ENCODE measurements at places on chromosomes 5 and 9.

GRCh38 chr9:36864491-36865410 lies 169.3 kb downstream of the PAX5 start:
- no peak for DNase-seq

- DNase-seq, result no peak
Measured at GRCh38 chr9:87672586-87672985, 53.3 kb upstream of the CTSL start.

GRCh38 chr5:128163991-128164390 lies 80.4 kb downstream of the SLC12A2 start:
- DNase-seq, result no peak

- DNase-seq, result no peak
Measured at GRCh38 chr9:9631284-9631683, 981.5 kb downstream of the PTPRD start.

- no peak for DNase-seq
Measured at GRCh38 chr5:91599863-91600262, 216.7 kb upstream of the ARRDC3 start.

- no peak for DNase-seq
Measured at GRCh38 chr5:34930462-34930844, 1.1 kb downstream of the DNAJC21 start.

GRCh38 chr5:135477613-135478066 lies 25.5 kb upstream of the TIFAB start:
- DNase-seq, result no peak

GRCh38 chr9:98442114-98442513 lies 186.7 kb upstream of the TBC1D2 start:
- no peak for DNase-seq

DNA sequence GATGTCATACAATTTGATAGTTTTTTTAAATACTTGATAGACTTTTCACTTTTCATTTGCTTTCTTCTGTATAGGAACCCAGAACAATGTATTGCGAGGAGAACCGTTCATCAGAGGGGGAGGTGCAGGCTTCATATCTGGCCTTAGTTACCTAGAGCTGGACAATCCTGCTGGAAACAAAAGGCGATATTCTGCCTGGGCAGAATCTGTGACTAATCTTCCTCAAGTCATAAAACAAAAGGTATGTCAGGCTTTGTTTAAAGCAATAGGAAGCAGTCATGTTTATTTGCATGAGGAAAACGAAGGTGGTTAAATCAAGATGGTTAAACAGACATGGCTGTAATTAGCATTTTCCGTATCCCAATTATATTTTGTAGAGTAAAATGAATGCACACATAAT lies 46.0 kb downstream of the C7 start:
- DNase-seq, result no peak

DNA sequence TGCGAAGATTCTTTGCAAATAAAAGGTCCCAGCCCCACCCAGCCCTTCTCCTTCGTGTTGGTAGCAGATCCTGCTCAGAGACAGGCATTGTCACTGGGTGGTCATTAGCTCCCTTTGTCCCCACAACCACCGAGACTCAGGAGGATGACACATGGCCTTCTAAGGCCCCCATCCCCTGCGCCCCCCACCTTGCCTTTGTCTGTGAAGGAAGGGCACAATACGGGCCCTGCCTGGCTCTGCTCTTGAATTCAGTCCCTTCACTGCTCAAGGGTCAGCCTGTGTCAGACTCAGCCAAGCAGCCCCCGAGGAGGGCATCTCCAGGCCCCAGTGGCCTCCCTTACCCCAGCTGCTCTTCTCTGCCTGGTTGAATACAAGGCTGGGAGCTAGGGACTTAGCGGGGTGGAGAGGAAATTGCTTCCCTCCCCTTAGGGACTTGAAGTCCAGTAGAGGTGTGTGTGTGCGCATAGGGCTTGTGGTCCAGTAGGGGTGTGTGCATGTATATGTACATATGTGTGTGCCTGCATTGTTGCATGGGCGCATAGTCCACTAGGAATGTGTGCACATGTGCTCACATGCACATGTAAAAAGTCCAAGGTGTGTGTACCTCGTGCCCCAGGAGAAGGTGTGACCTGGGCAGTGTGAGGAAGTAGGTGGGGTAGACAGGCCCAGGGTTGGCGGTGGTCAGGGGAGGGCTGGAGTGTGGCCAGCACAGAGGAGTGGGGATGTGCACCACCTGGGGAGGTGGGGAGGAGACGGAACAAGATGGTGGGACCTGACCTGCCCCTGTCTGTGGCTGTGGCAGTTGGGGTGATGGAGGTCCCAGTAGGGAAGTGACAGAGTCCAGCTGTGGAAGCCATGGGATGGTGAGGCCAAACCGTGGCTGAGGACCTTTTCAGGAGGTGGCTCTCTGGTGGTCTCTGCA lies 59.1 kb downstream of the PHF2 start:
- DNase-seq, result no peak

DNA sequence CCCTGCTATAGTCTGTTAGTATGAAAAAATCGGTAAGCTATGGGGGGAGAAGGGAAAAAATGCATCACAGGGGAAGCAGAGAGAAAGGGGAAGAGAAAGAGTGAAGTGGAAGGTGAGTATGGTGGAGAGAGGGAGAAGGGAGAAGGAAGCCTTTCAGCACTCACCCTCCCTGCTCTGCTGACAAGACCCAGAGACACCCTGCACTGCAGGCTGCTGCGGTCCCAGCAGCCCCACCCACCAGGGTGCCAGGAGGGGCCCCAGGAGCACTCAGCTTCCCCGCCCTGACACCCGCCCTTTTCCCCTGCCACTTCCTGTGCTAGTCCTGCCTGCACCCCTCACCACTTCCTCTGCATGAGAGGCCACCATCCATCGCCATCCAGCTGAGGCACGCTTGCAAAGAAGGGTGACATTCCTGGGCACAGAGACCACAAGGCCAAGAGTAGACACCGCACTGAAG lies 12.7 kb downstream of the STK10 start:
- peak; percentile 97 for DNase-seq

- DNase-seq, result no peak
Measured at GRCh38 chr9:3348169-3348568, 177.6 kb downstream of the RFX3 start.

DNA sequence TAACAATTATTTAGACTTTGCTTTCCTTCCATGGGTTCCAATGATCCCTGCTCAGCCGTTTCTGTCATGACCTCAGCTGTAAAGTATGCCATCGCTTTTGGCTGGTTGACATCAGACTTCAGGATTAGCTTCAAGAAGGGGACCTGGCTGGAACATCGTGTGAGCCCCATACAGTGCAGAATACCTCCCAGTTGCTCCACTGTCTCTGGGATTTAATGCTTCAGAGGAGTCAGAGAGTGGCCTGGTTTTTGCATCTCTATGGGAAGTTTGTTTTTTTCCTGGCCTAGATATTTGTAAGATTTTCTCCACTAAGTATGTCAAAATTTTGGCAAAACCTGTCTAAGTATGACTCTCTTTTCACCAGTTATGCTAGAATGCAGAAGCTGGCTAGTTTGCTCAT lies 216.9 kb downstream of the GABBR2 start:
- no peak for DNase-seq

GRCh38 chr5:110054240-110054639 lies 364.5 kb downstream of the MAN2A1 start:
- DNase-seq, result peak; percentile 91

GRCh38 chr9:70079417-70080037 lies 35.9 kb downstream of the MAMDC2 start:
- DNase-seq, result no peak

DNA sequence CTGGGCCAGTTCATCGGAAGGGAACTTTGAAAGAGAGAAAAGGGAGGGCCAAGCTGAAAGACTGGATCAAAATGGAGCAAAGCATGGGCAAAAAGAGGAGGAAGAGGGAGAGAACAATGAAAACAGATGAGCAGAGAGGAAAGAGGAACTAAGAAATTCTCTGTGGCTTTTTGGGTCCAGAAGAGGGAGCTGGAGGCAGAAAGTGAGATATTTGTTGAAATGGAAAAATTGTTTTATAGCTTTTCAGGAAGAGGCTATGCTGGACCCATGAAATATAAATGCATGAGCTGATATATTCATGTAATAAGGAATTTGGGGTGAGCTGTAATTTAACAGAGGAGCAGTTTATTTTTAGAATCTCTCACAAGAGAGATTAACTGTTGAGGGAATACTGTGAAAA lies 457.3 kb downstream of the DMAC1 start:
- DNase-seq, result no peak

- no peak for DNase-seq
Measured at GRCh38 chr5:132065951-132066701, 5.7 kb downstream of the IL3 start.

DNA sequence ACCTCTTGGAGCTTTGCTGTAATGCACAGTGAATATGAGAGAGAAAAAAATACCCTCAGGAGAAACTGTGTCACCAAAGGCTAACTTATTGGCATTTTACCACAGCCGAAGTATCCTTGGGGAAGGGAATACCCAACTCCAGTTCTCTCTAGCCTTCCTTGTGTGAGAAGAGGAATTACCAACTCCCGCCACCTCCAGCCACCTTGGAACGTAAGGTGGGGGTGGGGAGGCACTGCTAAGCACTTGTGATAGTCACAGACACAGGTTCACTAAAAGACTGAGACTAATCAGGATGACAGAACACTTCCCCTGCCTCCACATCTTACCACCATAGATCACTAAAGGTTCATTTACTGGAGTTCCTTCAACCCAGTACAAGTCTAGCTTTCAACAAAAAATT lies 102.0 kb upstream of the ADAMTS19 start:
- no peak for DNase-seq

DNA sequence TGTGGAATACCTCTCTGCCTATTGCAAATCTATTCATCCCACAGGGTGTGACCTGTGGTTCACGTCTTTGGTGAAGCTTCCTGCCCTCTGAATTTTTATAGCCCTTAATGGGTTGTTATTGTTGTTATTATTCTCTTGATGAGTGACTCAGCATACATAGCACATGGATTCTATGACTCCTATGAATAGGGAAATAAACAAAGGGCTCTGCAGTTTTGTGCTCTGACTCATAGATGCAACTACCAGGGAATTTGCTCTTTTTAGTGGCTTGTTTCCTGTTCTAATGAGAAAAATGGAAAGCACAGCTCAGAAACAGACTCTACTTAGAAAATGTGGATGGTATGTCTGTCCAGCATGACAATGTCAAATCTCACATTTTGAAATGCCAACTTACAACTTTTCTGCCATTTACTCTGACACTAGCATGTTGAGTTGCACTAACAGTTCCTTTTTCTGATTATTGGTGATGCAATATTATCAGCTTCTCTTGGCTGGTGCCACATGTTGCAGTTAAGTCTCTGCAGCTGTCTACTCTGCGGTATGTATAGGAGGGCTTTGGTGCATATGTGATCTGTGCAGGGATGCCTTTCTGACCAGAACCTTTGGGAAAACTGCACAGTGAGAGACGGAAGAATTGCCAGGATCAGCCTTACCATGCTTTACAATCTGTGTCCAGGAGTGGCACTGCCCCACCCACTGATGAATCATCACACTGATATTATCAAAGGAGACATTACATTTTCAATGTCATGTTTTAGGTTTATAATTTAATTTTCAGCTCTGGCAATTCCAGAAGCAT lies 996.4 kb upstream of the WWC1 start:
- no peak for DNase-seq

DNA sequence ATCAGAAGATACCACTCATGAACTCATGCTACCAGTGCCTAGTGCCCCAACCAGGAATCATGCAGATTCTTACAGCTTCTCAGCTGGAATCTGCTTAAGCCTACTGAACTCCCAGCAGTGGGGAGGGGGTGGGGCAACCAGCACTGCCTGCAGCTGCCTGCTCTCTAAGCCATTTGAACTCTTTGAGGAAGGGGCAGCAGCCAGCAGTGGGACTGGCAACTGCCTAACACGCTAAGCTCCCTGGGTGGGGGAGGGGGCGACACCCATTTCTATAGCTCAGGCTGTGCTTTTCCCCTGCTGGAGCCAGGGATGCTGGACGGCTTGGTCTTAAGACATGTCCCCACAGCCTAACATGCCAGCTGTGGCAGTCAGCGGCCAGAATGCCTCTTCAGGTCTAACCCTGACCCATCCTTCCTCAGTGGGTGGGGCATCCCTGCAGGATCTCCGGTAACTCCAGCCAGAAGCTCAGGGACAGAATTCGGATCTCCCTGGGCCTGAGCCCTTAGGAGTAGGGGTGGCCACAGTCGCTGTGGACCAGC lies 889.7 kb downstream of the CDH9 start:
- no peak for DNase-seq

DNA sequence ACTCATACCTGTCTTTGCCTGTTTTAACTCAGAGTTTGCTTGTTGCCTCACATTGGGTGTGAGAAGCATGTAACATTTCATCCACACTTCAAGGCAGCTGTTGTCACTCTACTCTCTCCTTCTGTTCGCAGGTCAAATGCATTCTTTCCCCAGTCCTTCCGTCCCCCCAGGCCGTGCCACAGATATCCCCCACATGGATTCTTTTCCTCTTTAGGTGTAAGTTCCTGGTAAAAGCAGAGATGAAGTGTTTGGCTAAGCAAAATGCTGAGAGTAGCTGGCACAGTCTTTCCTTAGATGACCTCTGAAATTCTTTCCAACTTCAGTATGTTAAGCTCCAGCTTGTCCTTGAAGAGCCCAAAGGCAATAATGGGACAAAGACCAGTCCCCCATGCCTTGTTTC lies 328.2 kb downstream of the SLIT3 start:
- DNase-seq, result no peak

GRCh38 chr9:12595400-12595799 lies 97.8 kb upstream of the TYRP1 start:
- no peak for DNase-seq

DNA sequence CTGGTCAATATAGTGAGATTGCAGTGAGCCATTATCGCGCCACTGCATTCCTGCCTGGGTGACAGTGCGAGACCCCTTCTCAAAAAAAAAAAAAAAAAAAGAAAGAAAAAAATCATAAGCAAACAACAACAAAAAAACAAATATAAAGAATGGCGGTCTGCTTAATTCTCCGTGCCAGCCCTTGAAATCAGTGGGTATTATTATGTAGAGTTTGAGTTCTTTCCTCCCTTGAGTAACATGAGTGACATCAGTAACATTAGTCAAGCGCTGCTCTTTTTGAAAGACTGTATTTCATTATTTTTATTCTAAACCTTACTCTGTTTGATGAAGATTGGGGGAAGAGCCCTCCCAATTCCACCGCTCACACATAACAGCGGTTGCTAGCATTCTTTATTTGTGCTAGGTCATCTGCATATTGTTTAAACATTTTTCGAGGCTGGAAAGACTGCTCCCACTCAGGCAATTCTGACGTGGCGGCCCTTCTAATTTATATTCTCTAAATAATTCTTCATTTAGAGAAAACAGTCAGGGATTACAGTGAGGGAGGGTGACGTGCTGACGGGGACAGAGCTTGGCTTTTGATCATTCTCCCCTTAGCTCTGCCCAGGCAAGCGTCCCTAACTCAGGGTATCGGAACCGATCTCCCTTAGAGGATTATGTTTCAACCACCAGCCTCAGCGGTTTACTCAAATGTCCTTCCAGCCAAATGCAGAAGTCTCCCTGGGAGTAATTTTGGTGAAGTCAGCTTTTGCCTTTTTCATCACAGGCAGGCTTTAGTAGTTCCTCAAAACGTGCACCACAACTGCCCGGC lies 860 bp upstream of the MARCHF6 start:
- peak; percentile 49 for DNase-seq

Measured in activated naive CD4-positive, alpha-beta T cell treated with anti-CD3 and anti-CD28 coated beads for 36 hours (primary cell).